ENCODE measurements at places on chromosomes 3 and 15.

DNA sequence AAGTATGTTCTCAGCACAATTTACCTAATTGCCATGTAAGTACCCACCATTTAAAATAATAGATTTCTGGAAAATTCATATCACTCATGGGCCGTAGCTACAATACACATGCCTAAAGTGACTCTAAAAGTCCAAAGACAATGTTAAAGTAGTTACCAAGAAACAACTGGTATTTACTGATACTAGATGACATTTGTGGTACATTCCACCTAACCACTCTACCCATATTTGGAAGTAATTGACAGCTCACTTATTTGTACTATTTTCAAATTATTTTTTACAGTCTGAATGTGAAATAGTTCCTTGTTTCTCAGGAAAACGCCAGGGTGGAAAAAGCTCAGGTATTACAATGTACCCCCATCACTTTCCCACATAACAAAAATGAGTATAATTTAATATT lies 573.0 kb downstream of the MECOM start:
- DNase-seq, result no peak

GRCh38 chr3:55564726-55565125 lies 77.6 kb upstream of the WNT5A start:
- DNase-seq, result no peak

DNA sequence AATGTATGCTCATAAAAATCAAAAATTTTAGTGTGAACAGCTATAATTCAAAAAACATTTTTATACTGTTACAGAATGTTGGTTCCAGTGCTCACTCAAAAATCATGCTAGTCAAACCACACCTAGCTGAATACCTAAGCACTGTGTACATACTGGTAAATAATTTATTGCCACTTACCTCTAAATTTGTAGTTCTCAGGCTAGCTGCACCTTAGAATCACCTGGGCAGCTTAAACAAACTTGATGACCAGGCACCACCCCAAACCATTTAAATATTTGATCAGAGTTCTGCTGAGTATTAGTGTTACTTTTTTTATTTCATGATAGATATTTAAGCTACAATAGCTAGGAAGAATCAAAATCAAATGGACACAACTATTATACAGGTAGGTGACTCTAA lies 32.3 kb upstream of the TMCO5A start:
- no peak for DNase-seq

DNA sequence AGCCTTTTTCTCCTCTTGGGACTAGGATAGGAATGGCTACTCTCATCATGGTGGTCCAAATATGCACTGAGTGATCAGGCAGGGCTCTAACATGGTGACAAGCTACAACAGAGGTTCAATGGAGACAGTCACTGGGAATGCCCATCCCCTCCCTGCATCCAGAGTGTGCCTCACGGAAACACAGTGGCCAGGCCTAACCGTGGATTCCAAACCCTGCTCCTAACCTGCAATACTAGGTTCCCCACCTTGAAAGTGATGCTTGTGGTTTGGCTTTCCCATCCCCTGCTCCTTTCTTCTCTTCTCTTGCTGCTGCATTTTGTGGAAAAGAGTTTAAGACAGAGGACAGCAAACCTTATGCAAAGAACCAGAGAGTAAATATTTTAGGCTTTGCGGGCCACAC lies 75.0 kb upstream of the ABHD17C start:
- no peak for DNase-seq

GRCh38 chr3:120497336-120497735 lies 46.5 kb upstream of the FSTL1 start:
- DNase-seq, result no peak

- DNase-seq, result no peak
Observed at GRCh38 chr3:78141269-78141668, 1101.4 kb downstream of the ROBO2 start.

Data from stimulated activated CD8-positive, alpha-beta memory T cell treated with anti-CD3 and anti-CD28 coated beads, Interleukin-15, amount 100 ng/mL, for 1 hour (primary cell).